ENCODE measurements at places on chromosomes 11 and 22.

DNA sequence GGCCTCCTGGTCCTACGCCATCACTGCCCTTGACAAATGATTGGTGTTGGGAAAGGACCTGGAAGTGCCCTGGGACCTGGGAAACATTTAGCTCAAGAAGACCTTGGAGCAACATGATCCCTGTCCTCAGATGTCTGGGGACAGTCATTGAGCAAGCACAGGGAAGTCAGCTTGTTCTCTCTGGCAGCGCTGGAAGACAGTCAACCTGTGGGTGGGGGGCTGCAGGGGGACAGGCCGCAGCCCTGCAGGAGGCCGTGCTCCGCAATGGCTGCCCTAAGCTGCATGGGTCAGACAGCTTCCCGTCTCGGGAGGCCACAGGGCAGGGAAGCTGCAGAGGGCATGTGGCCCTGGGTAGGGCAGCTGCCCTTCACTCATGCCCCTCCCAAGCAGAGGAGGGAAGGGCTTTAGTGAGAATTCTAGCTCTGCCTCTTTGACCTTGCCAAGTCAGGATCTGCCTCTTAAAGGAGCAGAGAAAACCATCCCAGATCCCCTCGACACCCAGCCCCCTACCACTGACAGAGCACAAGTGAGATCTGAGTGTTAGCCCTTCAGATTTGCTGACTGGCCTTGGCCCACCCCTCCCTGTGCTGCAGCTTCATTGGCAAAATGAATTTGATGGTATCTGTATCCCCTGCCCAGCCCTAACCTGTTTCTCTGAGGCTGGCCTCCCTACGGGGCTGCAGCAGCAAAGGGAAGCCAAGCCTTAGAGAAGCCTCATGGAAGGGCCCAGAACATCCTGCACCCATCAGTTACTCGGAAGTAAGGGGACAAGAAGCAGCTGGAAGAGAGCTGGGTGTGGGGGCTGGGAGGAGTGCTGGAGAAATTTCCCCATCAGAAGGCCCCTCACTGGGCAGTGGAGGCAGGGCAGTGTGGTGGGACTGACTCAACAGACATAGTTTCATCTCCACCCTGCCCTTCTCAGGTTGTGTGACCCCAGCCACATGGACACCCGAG lies 6.2 kb upstream of the SREBF2 start:
- DNase-seq: no peak

- no peak for DNase-seq
Measured at GRCh38 chr11:7516475-7516874, 2.7 kb downstream of the PPFIBP2 start.

GRCh38 chr22:21569459-21570170 lies 2.1 kb downstream of the UBE2L3 start:
- no peak for DNase-seq

- DNase-seq: no peak
Measured at GRCh38 chr11:27858866-27859265, 158.6 kb upstream of the BDNF start.

- DNase-seq: no peak
Measured at GRCh38 chr11:3051196-3052108, 5.8 kb downstream of the CARS1 start.

- DNase-seq: no peak
Measured at GRCh38 chr11:7292922-7293321, 41.2 kb downstream of the SYT9 start.

- peak; percentile 46 for DNase-seq
Measured at GRCh38 chr11:925496-926301, at the start of gene AP2A2. AP2A2 (plus strand) TSS chr11:925870; CDS start chr11:926022, 152 bp downstream.

- DNase-seq: no peak
Measured at GRCh38 chr11:83401506-83402225, 115.5 kb upstream of the CCDC90B start.

All from AG09309 (cell line).